BJ (cell line): ENCODE measurements at places on chromosomes 7 and 10.

DNA sequence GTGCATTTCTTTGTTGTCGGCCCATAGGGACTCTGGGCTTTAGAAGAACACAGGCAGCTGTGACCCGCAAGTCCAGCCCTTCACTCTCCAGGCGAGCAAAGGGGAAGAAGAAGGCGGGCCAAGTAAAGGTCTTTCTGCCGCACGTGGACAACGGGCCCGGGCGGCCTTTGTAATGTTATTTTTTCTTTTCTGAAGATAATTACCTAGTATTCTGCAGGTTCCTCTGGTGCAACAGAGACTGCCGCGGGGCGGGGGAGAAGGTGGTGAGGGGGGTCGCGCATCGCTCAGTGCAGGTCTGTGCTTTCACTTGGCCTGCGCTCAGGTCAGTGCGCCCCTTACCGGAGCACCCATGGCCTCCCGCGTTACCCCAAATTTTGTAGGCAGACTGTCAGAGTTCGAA, 7.1 kb upstream of the TBX20 start:
- DNase-seq: no peak

GRCh38 chr10:78327778-78328591, 294.3 kb downstream of the RPS24 start:
- DNase-seq: no peak

DNA sequence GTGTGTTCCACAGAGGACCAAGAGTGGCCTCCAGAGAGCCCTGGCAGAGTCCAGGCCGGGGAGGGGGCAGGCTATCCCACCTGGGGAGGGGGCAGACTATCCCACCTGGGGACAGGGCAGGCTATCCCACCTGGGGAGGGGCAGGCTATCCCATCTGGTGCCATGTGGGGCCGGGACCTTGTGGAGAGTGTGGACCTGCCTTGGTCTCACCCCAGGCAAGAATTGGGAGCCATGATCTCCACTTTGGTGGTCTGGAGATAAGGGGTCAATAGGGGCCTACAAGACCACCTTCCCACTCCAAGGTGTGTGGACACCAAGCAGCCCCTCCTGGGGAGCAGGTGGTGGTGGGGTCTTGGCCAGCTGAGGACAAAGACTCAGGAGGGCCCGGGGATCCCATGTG, 138.2 kb downstream of the EBF3 start:
- DNase-seq: no peak

DNA sequence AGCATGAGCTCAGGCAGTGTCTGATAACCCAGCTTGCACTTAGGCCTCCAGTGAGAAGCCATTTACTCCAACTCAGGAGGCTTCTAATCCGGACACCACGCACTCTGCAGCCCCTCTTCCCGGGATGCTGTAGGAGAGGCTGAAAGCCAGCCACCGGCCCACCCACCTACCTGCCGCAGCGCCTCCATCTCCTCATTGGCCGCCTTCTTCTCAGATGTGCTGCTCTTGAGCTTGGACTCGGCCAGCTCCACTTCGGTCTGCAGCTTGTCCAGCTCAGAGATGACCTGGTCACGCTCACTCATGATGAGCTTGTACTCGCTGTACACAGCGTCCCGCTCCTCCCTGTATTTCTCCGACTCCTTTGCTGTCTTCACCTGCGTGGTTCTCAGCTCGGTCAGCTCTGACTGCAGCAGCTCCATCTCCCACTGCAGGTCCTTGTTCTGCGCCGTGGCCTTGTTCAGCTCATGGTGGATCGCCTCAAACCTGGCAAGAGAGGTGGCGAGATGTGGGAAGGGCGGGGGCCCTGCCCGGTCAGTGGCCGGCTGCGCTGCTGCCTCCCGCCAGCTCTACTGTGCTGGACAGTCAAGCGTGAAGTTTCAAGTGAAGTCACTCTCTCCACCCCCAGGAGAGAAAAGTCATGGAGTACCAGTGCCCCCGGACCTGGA, 84.7 kb downstream of the DLG5 start:
- no peak for DNase-seq

GRCh38 chr10:86698207-86698940, 30.1 kb downstream of the LDB3 start:
- no peak for DNase-seq

DNA sequence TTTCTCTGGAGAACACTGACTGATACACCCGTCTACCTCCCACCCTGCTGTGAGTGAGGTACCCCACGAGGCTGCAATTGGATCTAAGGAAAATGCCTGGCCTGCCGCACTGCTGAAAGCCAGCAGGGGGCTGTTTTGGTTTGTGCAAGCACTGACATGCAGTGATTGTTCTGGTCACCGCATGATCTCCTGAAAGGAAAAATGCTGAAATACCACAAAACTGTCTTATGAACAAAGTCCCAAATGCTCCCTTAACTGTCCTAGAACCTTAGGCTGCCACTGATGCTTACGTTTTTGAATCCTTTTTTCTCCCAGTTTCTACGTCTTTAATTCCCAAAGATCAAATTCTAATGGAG, 132.7 kb downstream of the JCAD start:
- no peak for DNase-seq

GRCh38 chr10:36647540-36647939, 477.9 kb upstream of the ANKRD30A start:
- DNase-seq: no peak
